Epithelial cell of proximal tubule (primary cell): ENCODE measurements at places on chromosomes 4 and X.

- DNase-seq: no peak
Observed at GRCh38 chr4:16516796-16517439, 290.6 kb upstream of the TAPT1 start.

- no peak for DNase-seq
Observed at GRCh38 chr4:99950913-99951254, 809 bp upstream of the H2AZ1 start.

DNA sequence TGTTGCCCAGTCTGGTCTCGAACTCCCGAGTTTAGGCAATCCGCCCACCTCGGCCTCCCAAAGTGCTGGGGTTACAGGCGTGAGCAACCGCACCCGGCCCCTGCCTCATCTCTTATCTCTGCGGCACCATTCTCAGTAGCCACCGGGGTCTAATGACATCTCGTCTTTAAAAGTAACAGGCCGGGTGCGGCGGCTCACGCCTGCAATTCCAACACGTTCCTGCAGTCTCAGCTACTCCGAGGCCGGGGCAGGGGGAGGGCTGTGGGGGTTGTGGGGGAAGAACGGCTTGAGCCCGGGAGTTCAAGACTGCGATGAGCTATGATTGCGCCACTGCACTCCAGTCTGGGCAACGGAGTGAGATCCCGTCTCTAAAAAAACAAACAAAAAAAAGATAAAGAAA is 28.8 kb downstream of the ING2 start:
- DNase-seq: no peak

DNA sequence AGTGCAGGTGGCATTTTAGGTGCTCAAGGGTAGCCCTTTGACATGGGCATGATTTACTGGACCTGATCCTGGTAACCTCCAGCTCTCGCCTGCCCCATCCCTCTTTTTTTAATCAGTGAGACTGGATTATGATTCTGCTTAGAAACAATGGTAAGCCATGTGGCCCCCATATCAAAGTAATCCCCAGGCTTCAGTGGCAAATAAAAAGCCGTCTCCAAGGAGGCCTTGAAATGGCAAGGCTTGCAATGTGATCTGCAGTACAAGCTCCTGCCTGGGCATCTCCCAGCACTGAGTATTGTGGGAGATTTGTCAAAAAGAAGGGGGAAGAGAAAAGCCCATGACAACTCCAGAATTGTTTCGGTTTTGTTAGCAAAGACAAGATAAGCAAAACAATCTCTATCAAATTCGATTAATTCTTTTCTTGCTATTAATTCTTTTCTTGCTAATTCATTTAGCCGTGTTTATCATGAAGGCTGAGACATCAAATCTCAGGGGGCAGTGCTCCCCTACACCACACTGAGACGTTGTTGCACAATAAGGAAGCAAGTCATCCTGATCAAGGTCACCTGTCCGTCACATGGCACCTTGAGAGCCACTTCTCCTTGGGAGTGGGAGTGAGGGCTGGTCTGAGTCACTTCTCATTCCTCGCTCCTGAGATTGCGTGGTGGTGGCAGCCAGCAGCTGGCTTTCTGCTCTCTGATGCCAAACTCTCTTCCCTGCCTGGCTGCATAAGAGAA is 312.7 kb upstream of the GATB start:
- DNase-seq: no peak

DNA sequence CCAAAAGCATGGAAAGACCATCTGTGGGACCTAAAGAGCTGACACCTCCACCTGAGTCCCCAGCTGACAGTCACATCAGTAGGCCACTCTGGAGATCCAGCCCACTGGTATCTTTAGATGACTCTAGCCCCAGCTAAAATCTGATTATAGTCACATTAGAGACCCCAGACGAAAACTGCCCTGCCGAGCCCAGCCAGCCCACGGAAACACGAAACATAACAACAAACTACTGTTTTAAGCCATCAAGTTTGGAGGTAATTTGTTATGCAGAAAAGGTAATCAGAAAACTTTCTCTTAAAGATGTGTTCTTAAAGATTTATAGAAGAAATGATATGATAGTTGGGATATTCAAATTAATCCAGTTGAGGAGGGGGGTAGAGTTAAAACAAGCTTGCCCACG is 175.7 kb downstream of the DHX15 start:
- no peak for DNase-seq

GRCh38 chr4:17670423-17670822 is 56.0 kb downstream of the MED28 start:
- no peak for DNase-seq

GRCh38 chr4:26715636-26716242 is 131.9 kb downstream of the TBC1D19 start:
- DNase-seq: no peak

- DNase-seq: no peak
Observed at GRCh38 chr4:183469936-183470335, 25.5 kb downstream of the CDKN2AIP start.

DNA sequence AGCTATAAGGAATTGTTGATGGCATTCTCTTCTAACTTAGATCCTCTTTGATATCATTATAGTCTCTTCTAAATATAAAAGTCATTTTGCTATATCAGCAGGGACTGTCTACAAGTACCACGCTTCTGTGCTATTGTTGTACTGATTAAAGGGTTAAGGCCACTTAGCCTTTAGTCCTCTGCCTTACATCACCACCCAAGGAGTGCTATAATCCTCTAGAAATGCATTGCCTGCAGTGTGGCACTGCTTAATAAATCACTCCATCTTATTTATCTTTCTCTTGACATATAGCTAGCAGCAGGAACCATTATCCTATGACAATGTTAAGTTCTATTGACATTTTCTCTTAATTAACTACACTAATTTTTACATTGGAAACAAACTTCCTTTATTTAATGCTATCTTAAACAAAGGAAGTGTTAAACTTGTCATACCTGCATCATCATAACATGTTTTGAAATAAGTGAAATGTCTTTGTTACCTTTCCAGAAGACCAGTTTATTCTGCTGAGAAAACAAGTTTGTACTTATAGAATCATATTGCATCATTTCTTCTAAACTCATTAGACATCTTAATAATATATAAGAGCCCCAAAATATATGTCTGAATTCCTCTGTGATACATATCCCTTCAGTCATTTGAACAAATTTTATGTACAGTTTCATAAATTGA is 360.9 kb upstream of the ATOH1 start:
- no peak for DNase-seq

DNA sequence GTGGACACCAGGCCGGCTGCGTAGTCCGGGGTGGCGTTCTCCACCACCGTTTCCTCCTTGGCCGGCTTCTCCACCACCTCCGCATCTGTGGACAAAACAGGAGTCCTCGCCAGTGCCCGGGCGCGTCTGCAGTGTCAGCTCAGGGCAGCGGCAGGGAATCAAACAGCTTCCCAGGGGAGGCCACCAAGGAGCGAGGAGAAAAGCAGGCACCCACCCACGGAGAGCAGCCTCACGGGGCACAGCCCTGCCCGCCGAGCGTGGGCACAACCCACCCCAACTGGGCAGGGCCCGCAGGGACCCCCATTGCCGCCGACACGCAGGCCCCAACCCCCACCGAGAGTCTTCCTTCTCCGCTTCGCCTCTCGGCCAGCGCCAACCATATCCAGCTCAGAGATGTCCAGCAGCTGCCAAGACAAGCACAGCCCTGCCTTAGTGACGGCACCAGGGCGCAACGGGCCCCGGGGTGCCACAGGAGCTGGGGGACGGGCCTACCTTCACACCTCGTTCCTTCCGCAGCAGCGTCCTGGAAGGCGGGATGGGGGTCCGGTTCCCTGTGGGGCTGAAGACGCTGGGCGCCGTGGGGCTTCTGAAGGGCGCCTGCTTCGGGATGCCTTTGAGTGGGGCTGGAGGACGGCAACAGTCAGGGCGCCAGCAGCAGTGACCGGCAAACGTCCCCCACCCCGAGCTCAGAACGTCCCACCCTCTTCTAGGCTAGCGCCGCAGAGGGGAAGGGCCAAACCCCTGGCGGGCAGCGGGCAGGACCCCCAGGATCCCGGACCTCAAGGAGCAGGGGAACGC is 22.8 kb downstream of the NELFA start:
- DNase-seq: no peak

- DNase-seq: no peak
Observed at GRCh38 chr4:4866124-4866865, 6.8 kb downstream of the MSX1 start.

GRCh38 chr4:13455411-13455810 is 28.7 kb downstream of the RAB28 start:
- DNase-seq: no peak

DNA sequence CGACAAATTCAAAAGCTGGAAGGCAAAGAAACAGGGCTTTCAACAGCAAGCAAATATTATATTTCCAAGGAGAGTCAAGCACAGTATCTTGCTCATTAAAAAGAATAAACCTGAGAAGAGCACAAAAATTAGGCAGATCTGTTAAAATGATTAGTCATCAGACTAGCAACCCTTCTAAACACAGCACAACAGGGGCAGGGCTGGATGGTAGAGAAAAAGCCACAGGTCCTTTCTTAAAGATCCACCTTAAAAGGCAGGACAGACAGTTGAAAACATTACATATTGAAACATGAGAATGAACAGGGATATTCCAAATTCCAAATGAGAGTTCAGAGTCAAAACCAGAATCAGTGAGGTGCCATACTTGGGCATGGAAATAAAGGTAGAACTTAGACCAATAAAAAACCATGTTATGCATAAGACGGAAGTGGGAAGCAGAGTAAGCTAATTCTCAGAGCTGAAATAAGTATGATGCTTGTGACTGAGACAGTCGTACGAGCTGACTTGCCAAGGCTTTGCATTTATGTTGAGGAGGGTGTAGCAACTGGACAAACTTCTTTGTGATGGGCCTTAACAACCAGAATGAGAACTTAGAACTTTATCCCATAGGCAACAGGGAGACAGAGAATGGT is 126.9 kb upstream of the FAM9B start:
- no peak for DNase-seq

DNA sequence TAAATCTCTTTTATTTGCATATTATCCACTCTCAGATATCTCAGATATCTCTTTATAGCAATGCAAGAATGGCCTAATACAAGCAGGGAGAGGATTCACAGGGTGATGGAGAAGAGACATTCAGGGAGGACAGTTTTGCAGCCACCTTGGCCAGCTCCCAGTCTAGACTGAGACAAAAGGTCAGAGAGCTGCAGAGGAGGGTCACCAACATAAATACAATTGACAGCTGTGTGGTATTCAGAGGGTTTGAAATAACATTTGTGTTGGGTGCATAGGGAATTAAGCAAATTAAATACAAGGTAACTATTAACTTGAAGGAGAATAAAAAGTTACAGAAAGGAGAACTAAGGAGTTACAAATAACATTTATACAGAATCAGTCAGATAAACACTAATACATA is 189.5 kb upstream of the TAPT1 start:
- no peak for DNase-seq

DNA sequence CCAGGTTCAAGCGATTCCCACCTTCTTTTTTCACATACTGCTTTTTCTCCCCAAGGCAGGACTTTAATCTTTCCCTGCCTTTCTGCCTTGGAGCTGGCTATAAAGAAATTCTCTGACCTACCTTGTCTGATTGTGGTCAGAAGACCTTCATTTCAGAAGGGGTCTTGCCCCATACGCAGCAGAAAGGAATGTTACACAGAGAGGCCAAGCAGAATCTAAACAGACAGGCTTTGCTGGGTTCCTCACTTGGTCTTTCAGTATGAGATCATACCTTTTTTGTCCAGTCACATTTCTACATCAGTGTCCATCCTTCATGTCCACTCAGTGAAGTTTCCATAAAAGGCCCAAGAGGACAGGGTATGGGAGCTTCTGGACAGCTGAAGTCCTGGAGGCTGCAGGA is 108.3 kb upstream of the RBPJ start:
- DNase-seq: no peak

DNA sequence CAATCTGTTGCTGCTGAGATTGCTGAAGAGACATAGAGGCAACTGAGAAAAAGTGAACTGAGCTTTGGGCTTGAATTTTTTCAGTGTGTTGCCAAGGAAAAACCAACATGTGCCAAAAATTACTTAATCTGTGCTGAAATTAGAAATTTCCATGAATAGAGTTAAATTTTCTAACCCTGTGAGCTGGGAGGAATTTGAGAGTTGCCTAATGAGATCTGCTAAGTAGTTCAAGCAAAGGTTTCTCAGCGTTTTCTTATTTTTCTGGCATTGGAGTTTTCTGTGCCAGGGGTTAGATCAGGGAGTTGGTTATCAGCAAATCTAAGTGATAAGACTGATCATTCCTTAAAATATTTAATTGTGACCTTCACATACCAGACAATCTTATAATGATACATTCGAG is 457.5 kb upstream of the GNPDA2 start:
- no peak for DNase-seq

- DNase-seq: no peak
Observed at GRCh38 chr4:55768291-55768690, 51.3 kb upstream of the EXOC1L start.
